Skeletal muscle cell (primary cell): ENCODE measurements at places on chromosomes 1 and 21.

- no peak for DNase-seq
Measured at GRCh38 chr21:34730194-34730593, 61.4 kb downstream of the CLIC6 start.

DNA sequence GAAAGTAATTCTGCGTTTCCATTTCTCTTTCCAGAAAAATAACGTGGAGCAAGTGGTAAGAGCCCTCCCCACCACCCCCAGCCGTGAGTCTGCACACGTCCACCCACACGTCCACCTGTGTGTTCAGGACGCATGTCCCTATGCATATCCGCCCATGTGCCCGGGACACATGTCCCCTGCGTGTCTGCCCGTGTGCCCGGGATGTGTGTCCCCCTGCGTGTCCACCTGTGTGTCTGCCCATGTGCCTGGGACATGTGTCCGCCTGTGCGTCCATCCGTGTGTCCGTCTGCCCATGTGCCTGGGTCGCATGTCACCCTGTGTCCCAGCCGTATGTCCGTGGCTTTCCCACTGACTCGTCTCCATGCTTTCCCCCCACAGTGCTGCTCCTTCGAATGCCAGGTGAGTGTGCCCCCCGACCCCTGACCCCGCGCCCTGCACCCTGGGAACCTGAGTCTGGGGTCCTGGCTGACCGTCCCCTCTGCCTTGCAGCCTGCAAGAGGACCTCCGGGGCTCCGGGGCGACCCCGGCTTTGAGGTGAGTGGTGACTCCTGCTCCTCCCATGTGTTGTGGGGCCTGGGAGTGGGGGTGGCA is 5.6 kb downstream of the COL6A1 start:
- no peak for DNase-seq

GRCh38 chr1:10730985-10731384 is 65.5 kb downstream of the CASZ1 start:
- DNase-seq, result no peak

- DNase-seq, result no peak
Measured at GRCh38 chr1:13701271-13701640, 1.3 kb downstream of the PRDM2 start.

GRCh38 chr1:177246710-177247580 is 76.2 kb downstream of the BRINP2 start:
- DNase-seq, result peak; percentile 29

- peak; percentile 57 for DNase-seq
Measured at GRCh38 chr1:7379441-7379971, 391.6 kb upstream of the VAMP3 start.
